NCI-H2029 treated with DMSO at 0.1 percent for 48 hours (cell line): ENCODE measurements at places on chromosomes 5 and 9.

DNA sequence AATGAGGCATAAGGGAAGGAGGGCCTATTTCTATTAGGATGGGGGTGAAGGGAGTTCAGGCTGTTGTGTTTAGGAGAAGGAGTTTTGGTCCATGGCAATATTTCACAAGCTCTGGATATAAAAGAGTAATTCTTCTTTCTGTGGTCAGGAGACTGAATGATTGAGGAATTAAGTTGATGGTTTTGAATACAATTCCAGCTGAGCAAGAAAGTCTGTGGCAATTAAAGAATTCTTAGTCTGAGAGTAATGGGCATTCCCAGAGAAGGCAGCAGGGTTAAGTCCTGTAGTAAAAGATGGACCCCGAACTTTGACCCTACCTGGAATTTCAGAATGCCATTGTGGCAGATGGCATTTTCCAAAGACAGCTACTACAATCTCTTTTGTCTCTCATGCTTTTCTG lies 202.6 kb downstream of the TLE4 start:
- DNase-seq: no peak

GRCh38 chr5:151659001-151659754 lies 27.5 kb downstream of the SPARC start:
- DNase-seq: peak; percentile 51

GRCh38 chr5:126446498-126447224 lies 23.5 kb downstream of the GRAMD2B start:
- DNase-seq: no peak

- no peak for DNase-seq
Observed at GRCh38 chr5:91850031-91850430, 466.9 kb upstream of the ARRDC3 start.

GRCh38 chr9:129919841-129920240 lies 84.6 kb downstream of the USP20 start:
- DNase-seq: no peak

GRCh38 chr9:78399153-78399552 lies 102.2 kb downstream of the PSAT1 start:
- no peak for DNase-seq

GRCh38 chr9:89410641-89411350 lies 87.1 kb downstream of the SEMA4D start:
- no peak for DNase-seq

DNA sequence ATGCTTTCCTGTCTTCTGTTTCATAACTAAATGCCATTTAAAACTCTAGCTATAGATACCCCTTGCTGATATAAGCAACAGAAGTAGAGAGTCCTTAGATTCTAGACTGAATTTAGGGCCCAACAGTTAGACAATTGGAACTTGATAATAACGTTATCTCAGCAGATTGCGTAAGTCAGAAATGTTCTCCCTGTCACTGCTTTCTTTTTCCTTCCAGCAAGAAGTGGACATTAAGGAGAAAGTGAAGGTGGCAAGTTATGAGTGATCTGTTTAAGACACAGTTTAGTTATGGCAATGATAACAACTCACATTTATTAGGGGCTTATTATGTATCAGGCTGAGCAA lies 6.9 kb upstream of the GLIS3 start:
- DNase-seq: no peak

- DNase-seq: no peak
Observed at GRCh38 chr9:110016340-110016739, 191.6 kb downstream of the C9orf152 start.

- DNase-seq: no peak
Observed at GRCh38 chr9:826500-827280, 14.8 kb upstream of the DMRT1 start.

- peak; percentile 77 for DNase-seq
Observed at GRCh38 chr9:131755541-131756198, 15.8 kb upstream of the RAPGEF1 start.

- no peak for DNase-seq
Observed at GRCh38 chr9:95807326-95807947, 68.1 kb upstream of the ERCC6L2 start.

GRCh38 chr5:148484651-148485050 lies 100.9 kb downstream of the FBXO38 start:
- no peak for DNase-seq

GRCh38 chr9:126470241-126470993 lies 143.3 kb upstream of the LMX1B start:
- no peak for DNase-seq

DNA sequence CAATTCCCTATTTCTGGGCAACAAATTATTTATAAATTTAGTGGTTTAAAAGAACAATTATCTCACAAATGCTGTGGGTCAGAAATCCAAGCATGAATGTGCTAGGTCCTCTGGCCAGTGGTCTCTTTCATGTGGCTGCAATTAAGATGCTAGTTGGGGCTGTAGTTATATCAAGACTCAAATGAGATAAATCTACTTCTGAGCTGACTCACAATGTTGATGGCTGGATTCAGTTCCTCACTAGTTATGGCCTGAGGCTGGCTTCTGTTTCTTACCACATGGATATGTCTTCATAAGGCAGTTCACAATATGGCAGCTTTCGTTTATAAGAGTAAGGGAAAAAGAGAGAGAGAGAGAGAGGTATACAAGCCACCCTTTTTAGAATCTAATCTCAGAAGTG lies 717.0 kb downstream of the PRELID2 start:
- no peak for DNase-seq

DNA sequence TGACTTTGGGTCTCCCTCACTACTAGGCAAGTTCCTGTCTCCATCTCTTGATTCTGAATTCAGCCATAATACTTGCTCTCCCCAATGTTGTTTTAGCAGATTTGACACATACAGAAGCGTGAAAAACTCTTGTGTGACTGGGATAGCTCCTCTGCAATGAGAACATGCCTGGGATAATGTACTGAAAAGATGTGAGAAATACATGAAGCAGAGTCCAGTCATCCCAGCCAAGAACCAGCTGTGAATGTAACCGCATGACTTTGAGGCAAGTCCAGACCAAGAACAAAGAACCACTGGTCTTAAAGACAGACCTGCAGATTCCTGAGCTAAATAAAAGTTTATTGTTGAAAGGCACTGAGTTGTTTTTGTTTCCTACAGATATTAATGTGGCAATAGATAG lies 135.0 kb downstream of the NMUR2 start:
- no peak for DNase-seq

- DNase-seq: no peak
Observed at GRCh38 chr5:157747766-157748700, 4.5 kb downstream of the LSM11 start.

DNA sequence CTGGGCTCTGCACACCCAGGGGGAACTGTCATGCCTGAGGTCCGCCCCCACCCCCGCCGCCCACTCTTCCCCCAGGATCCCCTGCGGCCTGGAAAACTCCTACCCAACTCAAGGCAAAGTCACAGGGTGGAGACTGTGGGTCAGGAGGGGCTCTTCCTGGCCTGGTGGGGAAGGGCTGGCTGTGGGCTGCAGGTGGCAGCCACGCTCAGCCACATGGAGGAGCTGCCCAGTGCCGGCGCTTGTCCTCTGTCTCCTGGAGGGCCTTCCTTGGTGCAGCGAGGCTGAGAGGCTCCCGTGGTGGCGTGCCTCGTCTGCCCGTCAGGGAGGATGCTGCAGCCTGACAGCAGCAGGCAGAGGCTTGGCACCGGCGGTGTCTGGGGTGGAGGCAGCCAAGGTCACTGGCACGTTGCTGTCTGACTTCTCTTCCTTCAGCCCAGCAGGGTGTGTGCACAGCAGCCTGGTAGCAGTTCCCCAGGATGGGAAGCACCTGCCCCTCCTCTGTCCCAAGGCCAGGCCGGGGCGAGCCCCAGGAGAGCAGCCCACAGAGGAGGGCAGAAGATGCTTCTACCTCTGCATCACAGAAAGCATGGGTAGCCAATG lies 78.1 kb downstream of the ADAMTS2 start:
- no peak for DNase-seq

- no peak for DNase-seq
Observed at GRCh38 chr5:74103131-74104023, 477.4 kb downstream of the ARHGEF28 start.

DNA sequence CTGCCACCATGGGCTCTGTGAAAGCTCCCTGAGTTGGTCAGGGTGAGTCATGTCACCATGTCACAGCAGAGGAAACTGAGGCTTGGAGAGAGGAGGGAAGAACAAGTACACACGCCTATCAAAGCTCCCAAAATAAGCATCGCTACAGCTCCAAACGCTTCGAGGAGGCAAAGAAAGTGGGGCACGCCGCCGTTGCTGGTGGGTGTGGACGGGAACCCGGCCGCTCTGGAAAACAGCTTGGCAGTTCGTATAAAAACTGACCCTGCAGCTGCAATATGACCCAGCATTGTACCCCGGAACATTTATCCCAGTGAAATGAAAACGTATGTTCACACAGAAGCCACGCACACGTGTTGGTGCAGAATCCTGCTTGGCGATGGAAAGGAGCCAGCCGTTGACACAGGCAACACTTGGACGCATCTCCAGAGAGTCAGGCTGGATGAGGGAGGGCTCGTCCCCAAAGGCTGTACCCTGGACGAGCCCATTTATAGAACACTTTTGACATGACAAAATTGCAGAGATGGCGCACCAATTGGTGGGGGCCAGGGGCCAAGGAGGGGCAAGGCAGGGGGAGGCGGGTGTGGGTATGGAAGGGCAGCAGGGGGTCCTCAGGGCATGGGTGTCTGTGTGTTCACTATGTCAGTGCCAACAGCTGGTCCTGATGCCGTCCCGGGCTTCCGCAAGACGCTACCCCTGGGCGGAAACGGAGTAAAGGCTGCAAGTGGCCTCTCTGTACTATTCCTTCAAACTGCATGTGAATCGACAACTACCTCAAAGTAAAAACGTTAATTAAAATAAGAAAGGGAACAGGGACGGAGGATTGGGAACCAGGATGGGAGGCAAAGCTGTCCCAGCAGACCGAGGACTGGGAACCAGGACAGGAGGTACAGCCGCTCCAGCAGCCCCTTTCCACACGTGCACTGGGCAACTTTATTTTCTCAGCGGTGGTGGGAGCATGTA lies 173.0 kb downstream of the OLFM1 start:
- no peak for DNase-seq

DNA sequence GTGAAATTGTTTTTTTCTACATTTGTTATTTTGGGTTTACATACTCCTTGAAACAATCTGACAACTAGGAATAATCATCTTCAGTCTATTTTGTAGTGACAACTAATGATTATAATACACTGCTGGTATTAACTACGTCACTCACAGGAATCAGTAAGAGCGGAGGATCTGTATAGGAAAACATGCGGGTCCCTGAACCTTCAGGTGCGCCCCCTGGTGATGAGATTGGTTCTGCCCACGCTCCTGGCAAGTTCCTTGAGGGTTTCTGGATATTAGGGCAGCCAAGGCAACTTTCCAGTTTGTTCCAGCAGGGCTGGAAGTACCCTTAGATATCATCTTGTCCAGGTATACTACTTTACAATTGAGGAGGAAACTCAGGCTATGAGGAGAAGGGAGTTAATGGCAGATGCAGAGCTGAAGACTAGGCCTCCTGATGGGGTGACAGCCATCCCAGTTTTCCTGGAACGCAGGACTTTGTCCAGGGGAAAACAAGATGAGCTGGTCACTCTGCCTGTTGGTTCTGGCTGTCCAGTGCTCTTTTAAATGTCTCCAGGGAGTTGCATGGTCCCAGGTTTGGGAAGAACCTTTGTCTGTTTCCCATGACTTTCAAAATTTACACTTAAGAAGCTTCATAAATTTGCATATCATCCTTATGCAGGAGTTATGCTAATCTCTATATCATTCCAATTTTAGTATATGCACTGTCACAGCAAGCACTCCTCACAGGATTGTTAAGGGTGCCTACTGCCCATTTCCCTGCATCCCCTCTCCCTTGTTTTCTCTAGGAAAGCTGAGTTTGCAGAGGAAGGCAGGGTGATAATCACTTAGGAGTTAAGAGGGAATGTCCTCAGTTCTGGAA lies 14.9 kb upstream of the WNT8A start:
- peak; percentile 76 for DNase-seq

DNA sequence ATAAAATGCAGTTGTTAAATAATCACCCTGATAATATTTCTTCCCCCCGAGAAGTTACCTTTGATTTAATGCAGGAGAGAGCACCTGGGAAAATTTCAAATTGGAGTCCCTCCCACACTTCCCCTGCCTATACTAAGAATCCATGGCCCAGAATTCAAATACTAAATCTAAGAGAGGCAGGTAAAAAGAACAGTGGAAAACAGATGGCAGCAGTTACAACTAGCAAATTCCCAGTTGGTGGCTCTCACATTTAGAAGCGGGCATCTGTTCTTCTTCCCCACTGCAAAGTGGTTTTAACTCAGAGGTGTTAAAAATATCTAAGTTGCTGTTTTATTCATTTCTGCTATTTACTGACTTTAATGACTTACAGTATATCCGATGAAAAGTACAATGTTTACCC lies 210.4 kb upstream of the ELAVL2 start:
- no peak for DNase-seq

GRCh38 chr5:37825334-37825915 lies 14.4 kb downstream of the GDNF start:
- no peak for DNase-seq

DNA sequence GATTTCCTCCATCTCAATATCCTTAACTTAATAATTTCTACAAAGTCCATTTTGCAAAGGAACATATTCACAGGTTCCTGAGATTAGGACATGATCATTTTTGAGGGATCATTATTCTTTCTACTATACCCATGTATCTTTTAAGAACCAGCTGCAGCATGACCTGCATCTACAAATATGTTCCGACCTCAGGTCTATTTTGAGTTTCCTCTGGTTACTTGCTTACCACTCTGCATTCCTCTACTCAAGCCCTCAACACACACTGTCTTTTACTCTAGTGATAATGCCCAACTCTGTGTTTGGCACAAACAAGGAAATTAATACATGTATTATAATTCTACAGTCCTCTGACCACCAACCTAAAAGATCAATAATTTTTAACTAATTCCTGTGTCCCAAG lies 386.1 kb downstream of the DNAH5 start:
- DNase-seq: no peak

- DNase-seq: no peak
Observed at GRCh38 chr9:128928624-128929023, 7.8 kb downstream of the PHYHD1 start.

- no peak for DNase-seq
Observed at GRCh38 chr9:13322828-13323550, 43.5 kb upstream of the MPDZ start.

DNA sequence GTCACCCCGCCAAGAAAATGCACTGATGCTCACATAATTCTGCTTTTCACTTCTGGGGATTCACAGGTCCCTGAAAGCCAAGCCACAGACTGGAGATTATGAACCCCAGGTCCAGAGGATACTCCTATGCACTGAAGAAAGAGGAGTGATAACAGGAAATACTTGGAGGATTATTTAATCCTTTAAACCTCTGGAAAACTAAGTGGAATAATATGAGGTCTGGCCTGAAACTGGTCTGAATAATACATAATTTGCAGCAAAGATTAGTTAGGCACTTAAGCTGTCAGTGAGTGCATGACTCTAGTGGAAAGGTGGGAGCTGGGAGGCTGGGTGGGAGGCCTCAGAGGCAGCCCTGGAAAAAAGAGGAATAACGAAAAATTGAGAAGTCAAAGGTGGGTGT lies 45.7 kb downstream of the MARCHF3 start:
- DNase-seq: no peak

- no peak for DNase-seq
Observed at GRCh38 chr9:8653111-8653510, 853.5 kb upstream of the DMAC1 start.

GRCh38 chr5:33068786-33069185 lies 357.7 kb downstream of the NPR3 start:
- DNase-seq: no peak
